ENCODE measurements at places on chromosomes 12 and 14.

DNA sequence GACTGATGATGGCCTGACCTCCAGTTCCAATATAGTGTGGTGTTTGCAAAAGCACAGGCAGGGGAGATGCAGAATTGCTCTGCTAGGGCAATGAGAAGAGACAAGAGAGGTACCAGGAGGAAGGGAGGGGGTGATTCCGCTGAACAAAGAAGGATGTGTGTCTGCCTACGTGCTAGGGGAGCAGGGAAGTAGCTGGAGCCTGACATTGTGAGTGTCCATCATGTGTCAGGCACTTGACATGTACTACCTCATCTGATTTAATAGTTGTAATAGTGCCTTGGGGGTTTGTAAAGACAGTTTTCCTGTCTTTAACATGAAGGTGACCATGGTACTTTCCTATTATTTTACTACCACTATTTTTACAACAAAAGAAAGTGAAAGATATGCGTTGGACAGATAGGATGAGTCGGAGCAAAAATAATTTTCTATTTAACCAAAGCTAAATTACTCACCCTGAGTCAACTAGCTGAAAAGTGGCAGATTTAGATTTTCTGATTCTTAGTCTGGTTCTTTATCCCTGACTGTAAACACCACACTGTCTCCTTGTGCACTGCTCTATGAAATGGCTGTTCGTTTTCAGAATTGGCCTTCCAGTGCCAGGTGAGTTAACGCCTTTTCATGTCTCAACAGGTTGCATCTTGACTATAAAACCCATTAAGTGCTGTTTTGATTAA, 33.7 kb upstream of the TEAD4 start:
- no peak for DNase-seq

- no peak for DNase-seq
These were observed 159.3 kb downstream of the DACT1 start for GRCh38 chr14:58797010-58797429.

GRCh38 chr14:61563880-61564617, 131.3 kb upstream of the HIF1A start:
- no peak for DNase-seq

GRCh38 chr14:68492381-68493151, 300.3 kb downstream of the ZFP36L1 start:
- no peak for DNase-seq

- no peak for DNase-seq
These were observed 536.5 kb downstream of the RPS29 start for GRCh38 chr14:49049711-49050110.

DNA sequence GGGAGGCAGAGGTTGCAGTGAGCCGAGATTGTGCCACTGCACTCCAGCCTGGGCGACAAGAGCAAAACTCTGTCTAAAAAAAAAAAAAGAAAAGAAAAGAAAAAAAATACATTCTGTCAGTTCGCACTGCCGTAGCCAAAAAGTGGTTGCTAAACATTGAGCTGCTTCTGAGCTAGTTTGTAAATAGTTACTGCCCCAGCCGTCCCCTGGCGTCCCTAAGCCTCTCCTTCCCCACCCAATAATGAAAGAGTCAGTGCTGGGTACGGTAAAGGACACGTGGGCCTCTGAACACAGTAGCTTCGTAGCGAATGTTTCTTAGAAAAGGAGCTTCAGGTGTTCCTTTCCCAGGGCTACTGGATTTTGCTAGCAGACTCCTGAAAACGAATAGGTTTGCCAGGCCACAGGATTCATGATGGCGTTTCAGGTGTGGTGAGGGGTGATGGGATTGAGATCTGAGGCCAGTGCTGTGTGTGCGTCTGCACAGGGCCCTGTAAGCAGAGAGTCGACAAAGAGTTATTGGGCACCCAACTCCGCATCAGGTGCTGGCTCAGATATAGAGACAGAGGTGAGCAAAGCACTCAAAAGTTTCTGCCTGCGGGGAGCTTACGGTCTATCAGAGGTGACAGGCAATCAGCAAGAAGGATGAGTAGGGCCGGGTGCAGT, 94.1 kb downstream of the LGMN start:
- no peak for DNase-seq

GRCh38 chr14:54718046-54718445, 151.1 kb downstream of the SAMD4A start:
- DNase-seq, result no peak

GRCh38 chr12:49059299-49060171, 1.1 kb downstream of the KMT2D start:
- no peak for DNase-seq

GRCh38 chr12:130815028-130815741, 23.9 kb downstream of the STX2 start:
- no peak for DNase-seq

- DNase-seq, result no peak
These were observed 4.1 kb upstream of the KANSL2 start for GRCh38 chr12:48686037-48686595.

DNA sequence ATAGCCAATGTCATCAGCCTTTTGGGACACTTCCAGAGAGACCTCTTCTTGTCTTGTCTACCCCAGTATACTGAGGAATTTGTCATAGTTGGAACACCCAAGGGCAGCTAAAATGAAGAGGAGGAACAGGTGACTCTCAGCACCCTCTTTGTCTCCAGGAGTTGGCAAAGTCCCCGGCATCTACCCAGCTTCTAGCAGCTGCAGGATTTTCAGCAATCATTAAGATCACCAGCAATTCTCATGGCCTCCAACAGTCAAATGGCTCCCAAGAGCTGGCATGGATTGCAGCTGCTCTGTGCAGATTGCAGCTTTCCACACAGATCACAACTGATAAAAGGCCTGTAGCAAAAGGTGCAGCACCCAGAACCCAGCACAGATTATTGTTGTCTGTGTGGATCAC, 32.9 kb downstream of the RERGL start:
- DNase-seq, result no peak

- no peak for DNase-seq
These were observed 186.6 kb upstream of the EEA1 start for GRCh38 chr12:93115646-93116045.

GRCh38 chr12:77001276-77001675, 64.1 kb downstream of the E2F7 start:
- no peak for DNase-seq

DNA sequence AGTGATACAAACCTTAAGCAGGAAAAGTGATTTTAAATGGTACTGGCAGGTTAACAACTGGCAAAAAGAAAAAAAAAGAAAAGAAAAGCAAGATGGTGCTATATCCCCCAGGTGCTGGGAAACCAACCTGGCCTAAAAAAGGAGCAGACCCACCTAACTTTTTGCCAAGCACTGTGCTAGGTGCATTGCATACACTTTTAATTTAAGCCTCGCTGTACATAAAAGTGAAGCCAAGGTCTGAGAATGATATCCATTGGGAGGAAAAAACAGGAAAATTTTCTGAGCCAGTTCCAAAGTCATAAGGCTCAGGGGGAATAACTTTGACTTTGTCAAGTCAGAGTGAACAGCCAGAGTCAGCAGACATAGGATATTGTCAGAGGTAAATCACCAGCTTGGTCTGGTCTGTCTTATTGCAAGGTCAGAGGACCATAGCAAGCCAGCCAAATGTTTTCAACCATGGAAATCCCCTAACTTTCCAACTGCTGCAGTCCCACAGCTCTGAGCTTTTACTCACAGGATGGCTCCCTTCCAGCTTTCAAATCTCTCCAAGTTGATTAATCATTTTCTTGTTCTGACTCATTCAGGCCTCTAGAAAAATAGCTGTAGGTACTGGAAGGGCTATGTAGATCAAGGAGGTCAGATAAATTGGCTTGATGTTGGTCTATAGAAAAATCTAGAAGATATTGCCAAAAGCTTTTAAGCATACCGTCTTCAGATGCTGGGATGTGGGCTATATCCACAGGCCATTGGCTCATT, 412.9 kb downstream of the RAD51B start:
- DNase-seq, result no peak

DNA sequence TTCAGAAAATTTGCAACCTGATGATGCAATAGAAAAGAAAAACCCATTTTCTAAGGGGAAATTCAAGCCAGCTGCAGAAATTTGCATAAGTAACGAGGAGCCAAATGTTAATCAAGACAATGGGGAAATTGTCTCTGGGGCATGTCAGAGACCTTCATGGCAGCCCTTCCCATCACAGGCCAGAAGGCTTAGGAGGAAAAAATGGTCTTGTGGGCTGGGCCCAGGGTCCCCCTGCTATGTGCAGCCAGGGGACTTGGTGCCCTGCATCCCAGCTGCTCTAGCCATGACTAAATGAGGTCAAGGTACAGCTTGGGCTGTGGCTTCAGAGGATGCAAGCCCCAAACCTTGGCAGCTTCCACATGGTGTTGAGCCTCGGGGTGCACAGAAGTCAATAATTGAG, 28.2 kb upstream of the AVPR1A start:
- no peak for DNase-seq

DNA sequence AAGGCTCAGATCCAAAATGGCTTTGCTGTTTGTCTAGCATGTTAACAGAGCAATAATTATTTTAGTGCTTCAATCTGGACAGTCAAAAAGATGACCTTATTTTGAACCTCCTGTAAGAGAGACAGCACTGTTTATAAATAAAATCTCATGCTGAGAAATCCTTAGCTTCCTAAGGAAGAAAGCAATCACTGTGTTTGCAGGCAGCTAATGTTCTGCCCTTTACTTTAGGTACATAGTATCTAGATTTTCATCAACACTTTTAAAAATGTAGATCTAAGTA, 105.3 kb downstream of the PRKD1 start:
- no peak for DNase-seq

GRCh38 chr12:91851741-91852477, 293.7 kb downstream of the BTG1 start:
- no peak for DNase-seq

DNA sequence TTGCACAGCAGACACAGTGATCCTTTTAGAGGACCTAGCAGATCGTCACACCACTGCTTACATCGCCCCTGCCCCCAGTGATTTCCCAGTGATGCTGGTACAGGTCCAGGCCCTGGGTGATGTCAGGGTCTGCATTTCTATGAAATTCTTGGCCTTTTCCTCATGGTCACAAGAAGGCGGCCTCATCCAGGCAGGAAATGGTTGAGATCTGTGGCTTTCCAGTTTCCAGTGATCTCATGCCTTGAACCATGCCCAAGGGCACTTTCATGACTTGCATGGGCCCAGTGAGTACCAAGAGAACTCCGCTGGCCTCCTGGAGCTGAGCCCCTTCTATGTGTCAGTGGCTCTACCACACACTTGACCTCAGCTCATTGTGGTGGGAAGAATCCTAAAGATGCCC, 41.9 kb upstream of the BDKRB2 start:
- DNase-seq, result no peak

- DNase-seq, result no peak
These were observed 1055.6 kb upstream of the FBXO33 start for GRCh38 chr14:40487824-40488223.

- DNase-seq, result no peak
These were observed 159.3 kb upstream of the FOXN3 start for GRCh38 chr14:89576145-89576927.

DNA sequence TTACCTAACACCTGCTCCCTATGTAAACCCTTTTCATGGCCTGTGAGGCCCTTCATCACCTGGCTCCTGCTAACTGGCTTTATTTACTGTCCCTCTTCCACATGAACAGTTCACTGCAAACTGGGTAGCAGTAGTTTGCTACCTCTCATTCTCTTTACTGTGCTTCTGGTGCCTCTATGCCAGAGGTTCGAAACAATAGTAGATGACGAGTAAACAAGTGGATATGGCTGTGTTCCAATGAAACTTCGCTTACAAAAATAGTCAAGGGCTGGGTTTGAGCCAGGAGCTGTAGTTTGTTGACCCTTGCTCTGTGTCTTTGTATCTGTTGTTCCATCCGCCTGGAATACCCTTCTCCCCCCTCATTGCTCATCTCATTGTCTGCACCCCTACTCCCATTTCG, 233.6 kb upstream of the RMST start:
- DNase-seq, result no peak

- no peak for DNase-seq
These were observed 108.2 kb upstream of the SLC38A4 start for GRCh38 chr12:46933947-46934346.

- no peak for DNase-seq
These were observed 82.4 kb upstream of the DIO3 start for GRCh38 chr14:101478796-101479410.

DNA sequence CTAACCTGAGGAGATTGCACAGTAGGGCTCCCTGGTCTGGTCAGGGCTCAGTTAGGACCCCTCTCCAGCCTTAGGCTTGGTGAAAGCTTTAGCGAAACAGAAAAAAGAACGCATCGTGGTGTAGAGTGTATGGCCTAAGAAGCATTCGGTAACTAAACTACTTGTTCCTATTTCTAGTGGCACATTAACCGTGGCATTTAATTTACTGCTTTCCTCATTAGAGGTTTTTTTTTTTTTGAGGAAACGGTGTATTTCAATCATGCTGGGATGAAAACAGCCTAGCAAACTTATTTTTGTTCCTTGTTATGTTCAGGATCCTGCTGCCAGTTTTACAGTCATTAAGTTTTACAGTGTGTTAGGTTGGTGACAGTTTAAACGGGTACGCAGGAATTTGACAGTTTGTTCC, 518 bp upstream of the OSBPL8 start:
- no peak for DNase-seq

DNA sequence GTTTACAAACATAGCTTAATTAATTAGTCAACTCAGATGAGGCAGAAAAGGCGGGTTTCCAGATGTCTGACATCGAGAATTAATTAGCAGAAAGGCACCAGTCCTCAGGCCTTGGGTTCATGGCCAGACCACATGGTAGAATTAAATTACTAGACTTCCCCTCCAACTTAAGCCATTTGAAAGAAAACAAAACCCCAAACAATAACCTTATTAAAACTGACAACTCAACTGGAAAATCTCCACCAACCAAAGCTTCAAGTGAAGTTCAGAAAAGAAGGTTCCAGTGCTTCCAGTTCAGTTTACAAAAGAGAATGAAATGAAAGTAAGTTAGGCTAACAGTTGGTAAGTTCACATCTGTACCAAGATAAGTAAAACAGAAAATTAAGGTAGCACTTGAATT, 349.5 kb downstream of the GRIN2B start:
- DNase-seq, result no peak

DNA sequence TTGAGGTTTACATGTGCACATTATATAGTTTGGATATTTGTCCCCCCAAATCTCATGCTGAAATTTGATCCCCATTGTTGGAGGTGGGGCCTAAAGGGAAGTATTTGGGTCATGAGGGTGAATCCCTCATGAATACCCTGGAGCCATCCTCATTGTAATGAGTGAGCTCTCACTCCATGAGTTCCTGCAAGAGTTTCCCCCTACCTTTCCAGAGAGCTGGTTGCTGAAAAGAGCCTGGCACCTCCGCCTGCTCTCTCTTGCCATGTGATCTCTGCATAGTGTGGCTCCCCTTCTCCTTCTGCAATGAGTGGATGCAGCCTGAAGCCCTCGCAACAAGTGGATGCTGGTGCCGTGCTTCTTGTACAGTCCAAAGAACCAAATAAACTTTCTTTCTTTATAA, 234.3 kb upstream of the DIO2 start:
- DNase-seq, result no peak

GRCh38 chr12:93167841-93168492, 209.8 kb upstream of the NUDT4 start:
- DNase-seq, result no peak

GRCh38 chr12:110807640-110808039, 39.1 kb upstream of the CCDC63 start:
- DNase-seq, result no peak

- no peak for DNase-seq
These were observed 137.6 kb downstream of the TSPAN9 start for GRCh38 chr12:3214526-3215365.

GRCh38 chr12:62873116-62873825, 61.7 kb downstream of the PPM1H start:
- no peak for DNase-seq

Data from SIG-M5 (cell line).